ENCODE measurements at places on chromosomes 7 and 10. TPM values are rescaled to one million over a fixed set of nuclear protein-coding genes. Genes with fewer than 3 reads are reported as not detected.

The CPA5 gene
- total RNA-seq, result not detected

The ERVW-1 gene
- not detected for total RNA-seq

The AUTS2 gene
- 0.93 TPM for total RNA-seq

The GRM3 gene
- total RNA-seq, result not detected

The HTR7 gene
- total RNA-seq, result 32.2 TPM

The LEP gene
- not detected for total RNA-seq

The RRP12 gene
- total RNA-seq, result 67.0 TPM

The PMPCB gene
- 73.9 TPM for total RNA-seq

The DLG5 gene
- total RNA-seq, result 44.8 TPM

The NEUROD6 gene
- total RNA-seq, result not detected

The AFAP1L2 gene
- 0.93 TPM for total RNA-seq

The RASSF4 gene
- total RNA-seq, result 2.8 TPM

The CALML5 gene
- total RNA-seq, result not detected

The ZNF25 gene
- total RNA-seq, result 4.6 TPM

The NFE2L3 gene
- total RNA-seq, result 27.0 TPM

The FEZF1 gene
- total RNA-seq, result 0.37 TPM

The TMEM184A gene
- total RNA-seq, result 34.8 TPM

The HNRNPF gene
- total RNA-seq, result 333 TPM

The WDR86 gene
- total RNA-seq, result not detected

The SMO gene
- 12.8 TPM for total RNA-seq

The PSMA2 gene
- 152 TPM for total RNA-seq

The PNLIP gene
- 1.3 TPM for total RNA-seq

The MMP21 gene
- not detected for total RNA-seq

The CYP26C1 gene
- total RNA-seq, result 0.07 TPM

The ZNF467 gene
- total RNA-seq, result 11.3 TPM

The GHRHR gene
- not detected for total RNA-seq

The DPYSL4 gene
- 5.4 TPM for total RNA-seq

The TCF7L2 gene
- 164 TPM for total RNA-seq

Measured in HCT116 (cell line).